ENCODE measurements at places on chromosomes 4 and X.

- DNase-seq = no peak
Observed at GRCh38 chr4:52846502-52846901, 15.6 kb upstream of the RASL11B start.

- DNase-seq = peak; percentile 86
Observed at GRCh38 chr4:151197247-151197646, 79.7 kb upstream of the PRSS48 start.

- DNase-seq = no peak
Observed at GRCh38 chr4:98248934-98249333, 12.2 kb upstream of the RAP1GDS1 start.

DNA sequence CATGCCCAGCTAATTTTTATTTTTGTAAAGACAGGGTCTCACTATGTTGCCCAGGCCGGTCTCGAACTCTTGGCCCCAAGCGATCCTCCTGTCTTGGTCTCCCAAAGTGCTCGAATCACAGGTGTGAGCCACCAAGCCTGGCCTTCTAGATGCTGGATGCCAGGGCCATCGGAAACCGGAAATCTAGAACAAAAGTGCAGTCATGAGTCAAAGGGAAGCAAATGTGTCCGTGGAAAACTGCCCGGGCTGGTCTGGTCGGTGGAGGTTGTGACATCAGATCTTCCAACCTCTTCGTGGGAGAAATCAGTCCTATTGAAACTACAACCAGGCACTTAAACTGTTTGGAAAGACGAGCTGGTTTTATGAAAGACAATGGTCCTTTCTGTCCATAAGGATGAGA is 92.3 kb upstream of the SHOX start:
- DNase-seq = no peak

GRCh38 chr4:99471896-99472295 is 36.8 kb upstream of the ADH7 start:
- no peak for DNase-seq

DNA sequence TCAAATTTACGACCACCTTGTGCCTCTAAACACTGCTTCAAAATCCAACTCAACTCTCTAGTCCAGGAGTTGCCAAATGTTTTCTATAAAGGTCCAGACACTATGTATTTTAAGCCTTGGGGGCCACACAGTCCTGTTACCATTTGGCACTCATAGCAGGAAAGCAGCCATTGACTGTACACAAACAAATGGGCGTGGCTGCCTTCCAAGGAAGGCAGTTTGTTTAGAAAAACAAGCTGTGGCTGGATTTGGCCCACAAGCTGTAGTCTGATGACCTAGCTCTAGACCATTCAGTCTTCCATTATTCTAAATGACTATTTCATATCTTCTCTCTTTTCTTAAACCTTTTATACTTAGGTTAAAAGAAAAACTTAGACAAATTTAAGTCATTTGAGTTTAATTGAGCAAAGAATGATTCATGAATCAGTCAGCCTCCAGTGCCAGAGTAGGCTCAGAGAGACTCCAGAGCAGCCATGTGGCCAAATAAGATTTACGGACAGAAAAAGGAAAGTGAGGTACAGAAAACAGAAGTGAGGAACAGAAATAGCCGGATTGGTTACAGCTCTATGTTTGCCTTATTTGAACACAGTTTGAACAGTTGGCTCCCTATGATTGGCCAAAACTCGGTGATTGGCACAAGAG is 825.8 kb upstream of the LCORL start:
- DNase-seq = peak; percentile 19

DNA sequence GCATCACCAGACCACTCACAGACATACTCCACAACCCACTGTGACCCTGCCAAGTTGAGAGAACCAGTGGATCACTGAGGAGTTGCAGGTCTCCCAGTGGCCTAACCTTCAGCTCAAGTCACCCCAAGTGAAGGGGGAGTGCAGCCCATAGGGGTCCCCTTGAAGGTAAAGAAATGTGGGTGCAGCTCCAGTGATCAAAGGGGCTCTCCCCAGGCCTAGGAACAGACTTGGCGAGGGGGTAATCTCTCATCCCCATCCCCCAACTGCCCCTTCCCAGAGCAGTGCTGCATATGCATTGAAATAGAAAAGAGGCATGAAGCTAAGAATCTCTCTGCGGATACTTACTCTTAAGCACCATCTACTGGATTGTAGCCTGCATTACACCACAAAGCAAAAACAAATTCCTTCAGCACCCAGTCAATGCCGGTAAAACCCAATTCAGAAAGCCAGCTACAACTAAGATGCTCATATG is 27.0 kb downstream of the MAGEE1 start:
- peak; percentile 22 for DNase-seq

DNA sequence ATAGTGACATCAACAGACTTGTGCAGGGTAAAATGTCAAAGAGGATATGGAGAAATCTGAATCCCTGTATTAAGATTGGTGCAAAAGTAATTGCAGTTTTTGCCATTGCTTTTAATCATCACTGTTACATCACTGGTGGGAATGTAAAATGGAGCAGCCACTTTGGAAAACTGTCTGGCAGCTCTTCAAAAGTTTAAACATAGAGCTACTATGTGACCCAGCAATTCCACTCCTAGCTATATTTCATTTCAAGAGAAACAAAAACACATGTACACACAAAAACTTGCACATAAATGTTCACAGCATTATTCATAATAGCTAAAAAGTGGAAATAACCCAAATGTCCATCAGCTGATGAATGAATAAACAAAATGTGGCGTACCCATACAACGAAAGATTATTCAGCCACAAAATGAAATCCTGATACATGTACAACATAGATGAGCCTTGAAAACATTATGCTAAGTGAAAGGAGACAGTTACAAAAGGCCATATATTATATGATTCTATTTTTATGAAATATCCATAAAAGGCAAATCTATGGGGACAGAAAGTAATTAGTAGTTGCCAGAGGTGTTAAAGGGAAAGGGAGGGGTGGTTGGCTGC is 106.4 kb downstream of the AMELX start:
- peak; percentile 50 for DNase-seq

- no peak for DNase-seq
Observed at GRCh38 chrX:150607201-150607600, 38.8 kb downstream of the MTM1 start.

DNA sequence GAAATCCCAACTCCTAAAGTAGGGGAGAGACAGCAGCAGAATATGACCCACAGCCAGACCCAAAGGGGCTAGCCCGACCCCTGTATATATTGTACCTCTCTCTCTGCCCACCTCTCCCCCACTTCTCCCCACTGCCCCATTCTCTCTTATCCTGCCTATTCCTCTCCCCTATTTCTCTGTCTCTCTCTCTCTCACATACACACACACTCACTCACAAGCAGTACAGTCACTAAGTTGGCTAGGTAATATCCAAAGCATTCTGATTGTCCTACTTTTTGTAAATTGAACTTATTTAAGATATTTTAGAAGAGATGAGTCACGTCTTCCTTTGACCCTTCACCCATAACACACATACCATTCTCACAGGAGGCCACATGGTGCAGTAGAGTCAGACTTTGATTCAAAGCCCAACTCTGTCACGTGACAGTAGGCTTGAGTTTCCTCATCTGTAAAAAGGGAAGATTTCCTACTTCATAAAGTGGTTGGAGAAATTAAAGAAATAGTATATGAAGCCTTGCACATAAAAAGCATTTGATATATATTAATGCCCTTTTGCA is 29.5 kb downstream of the SRPX2 start:
- peak; percentile 90 for DNase-seq

DNA sequence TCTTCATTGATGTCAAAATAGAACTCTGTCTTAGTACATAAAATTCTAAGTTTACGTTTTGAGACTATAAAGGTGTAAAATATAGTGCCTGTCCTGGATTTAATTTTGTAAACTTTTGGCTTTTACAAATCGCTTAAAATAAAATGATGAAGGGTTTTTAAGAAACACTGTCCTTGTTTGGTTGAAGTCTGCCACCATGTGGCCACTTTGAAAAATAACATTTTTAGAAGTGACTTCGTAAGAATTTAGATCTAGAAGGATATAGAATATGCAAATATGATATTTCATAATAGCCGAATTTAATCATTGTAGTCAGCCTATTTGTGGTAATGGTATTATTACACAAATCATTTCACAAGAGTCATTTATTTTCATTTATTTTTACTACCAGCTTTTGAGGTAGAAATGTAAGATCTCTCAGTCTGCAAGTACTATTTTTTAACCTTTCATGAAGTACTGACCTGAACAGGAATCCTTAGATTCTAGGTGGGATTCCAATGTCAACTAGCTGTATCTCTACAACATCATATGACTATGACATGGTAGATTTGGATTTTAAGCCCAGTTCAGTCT is 31.0 kb upstream of the FAT4 start:
- DNase-seq = peak; percentile 53

DNA sequence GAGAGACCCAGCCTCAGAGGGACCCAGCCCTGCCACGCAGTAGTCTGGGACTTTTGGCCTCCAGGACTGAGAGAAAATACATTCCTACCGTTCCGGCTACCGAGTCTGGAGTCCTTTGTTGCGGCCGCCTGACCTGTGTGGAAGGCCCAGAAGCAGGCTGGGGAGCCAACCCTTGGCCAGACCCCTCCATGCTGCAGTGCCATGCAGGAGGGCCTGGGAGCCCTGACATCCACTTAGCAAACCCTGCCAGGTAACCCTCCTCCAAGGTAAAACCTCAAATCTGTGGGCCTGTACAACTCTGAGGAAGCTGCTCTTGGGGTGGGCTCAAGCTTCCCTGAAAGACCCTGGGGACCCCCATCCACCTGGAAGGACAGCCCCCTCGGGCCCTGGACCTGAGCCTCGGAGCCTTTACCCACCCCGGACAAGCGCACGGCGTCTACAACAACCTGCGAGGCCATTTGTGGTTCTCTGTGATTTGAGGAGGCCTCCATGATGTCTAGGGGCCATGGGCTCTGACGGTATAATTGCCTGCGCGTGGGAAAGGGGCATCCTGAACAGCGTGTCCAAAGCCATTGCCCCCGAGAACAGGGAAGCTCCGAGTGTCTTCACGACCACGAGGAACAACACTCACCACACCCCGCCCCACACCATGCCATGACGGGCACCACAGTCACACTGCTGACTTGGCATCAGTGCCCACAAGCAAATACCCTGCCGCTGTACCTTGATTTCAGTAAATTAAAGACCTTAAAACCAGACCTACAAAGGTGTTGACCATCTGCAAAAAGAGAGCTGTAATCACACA is 58.7 kb downstream of the ZFYVE28 start:
- DNase-seq = no peak

DNA sequence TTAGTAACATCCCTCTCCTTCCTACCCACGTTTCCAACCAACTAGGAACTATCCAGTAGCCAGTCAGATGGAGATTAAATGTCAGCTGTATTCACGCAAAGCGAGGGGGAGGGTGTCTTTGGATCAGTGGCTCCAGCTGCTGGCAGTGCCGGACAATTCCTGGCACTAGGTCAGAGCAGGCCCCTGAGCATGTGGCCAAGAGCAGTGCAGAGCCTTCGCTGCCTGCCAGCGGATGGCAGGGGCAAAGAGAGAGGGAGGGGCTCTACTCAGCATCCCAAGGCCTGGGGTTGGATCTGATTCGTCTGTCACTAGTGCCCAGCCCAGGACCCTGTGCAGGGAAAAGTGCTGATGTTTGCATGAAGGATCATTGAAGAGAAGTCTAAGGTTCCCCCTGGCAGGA is 28.7 kb upstream of the JAKMIP1 start:
- DNase-seq = no peak

- DNase-seq = peak; percentile 54
Observed at GRCh38 chrX:10755439-10756334, 135.3 kb upstream of the MID1 start.

DNA sequence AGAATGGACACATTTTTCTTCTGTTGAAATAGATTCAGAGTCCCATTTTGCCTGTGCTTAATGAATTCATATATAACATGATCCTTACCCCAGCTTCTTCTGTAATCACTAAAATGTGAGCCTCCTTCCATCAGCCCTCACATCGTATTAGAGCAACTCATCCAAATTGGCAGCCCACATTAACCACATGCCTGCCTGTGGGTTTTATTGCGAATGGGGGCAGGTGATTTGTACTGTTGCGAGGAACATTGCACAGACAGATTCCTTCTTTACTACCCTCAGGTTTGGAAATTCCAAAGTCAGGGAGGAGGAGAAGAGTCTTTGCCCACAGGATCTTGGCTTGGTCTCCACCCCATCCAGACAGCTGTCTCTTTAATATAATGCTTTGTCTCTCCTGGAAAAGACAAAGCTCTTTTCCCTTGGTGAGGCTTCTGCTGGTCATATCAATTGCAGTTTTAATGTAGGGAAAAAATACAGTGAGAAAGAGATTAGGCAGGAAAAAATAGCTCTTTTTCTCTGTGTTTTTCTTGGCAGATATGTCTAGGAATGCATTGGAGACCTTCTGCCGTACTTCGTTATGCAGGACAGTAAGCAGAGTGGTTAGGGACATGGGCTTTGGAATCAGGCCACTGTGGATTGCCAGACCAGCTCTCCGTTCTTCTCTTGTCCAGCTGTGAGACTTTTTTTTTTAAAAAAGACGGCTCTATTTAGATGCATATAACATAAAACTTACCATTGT is 371.2 kb downstream of the AFF2 start:
- peak; percentile 71 for DNase-seq

DNA sequence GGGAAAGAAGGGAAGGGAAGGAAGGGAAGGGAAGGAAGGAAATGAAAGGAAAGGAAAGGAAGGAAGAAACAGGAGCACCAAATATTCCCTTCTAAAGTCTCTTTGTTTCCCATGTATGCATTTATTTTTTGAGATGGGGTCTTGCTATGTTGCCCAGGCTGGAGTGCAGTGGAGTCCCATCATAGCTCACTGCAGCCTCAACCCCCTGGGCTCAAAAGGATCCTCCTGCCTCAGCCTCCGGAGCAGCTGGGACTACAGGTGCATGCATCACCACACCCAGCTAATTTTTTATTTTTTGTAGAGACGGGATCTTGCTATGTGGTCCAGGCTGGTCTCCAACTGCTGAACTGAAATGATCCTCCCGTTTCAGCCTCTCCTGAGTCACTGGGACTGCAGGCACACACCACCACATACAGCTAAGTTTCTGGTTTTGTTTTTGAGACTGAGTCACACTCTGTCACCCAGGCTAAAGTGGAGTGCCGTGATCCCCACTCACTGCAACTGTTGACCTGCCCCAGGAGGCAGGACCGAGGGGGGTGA is 102.8 kb downstream of the CRLF2 start:
- no peak for DNase-seq

- DNase-seq = no peak
Observed at GRCh38 chr4:187075514-187075913, 351.9 kb upstream of the FAT1 start.

DNA sequence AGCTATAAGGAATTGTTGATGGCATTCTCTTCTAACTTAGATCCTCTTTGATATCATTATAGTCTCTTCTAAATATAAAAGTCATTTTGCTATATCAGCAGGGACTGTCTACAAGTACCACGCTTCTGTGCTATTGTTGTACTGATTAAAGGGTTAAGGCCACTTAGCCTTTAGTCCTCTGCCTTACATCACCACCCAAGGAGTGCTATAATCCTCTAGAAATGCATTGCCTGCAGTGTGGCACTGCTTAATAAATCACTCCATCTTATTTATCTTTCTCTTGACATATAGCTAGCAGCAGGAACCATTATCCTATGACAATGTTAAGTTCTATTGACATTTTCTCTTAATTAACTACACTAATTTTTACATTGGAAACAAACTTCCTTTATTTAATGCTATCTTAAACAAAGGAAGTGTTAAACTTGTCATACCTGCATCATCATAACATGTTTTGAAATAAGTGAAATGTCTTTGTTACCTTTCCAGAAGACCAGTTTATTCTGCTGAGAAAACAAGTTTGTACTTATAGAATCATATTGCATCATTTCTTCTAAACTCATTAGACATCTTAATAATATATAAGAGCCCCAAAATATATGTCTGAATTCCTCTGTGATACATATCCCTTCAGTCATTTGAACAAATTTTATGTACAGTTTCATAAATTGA is 360.9 kb upstream of the ATOH1 start:
- no peak for DNase-seq

- DNase-seq = no peak
Observed at GRCh38 chr4:109547394-109547793, 12.7 kb upstream of the MCUB start.
